ENCODE measurements at places on chromosomes 11 and 22.

GRCh38 chr11:28808771-28809170 is 700.6 kb downstream of the METTL15 start:
- DNase-seq: no peak

DNA sequence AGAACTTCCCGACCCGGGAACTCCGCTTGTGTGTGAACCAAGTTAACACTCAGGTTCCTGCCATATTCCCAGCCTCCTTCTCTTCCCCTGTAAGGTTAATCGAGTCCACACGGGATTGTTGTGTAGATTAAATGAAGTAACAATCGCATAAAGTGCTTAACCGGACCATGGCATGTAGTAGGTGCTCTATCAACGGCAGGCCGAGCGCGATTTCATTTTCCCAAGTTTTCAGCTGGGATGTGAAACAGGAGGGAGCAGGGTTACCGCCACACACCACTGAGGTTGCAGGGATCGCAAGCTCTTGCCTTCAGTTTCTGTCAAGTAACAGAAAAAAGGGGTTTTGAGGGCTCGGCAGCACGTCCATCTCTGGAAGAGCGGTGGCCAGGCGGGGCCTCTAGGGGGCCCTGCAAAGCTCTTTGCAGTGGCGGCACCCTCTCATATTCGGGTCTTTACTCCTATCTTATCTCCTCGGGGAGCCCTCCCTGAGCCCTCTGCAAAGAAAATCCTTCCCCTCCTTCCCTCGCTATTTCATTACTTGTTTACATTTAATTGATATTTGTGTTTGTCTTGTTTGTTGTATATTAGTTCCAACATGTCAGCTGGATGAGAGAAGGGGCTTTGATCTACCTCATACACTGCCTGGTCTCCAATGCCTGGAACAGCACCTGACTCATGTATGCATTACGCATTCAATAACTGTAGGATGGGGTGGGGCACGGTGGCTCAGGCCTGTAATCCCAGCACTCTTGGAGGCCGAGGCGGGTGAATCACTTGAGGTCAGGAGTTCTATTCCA is 816 bp upstream of the PLEKHA7 start:
- DNase-seq: no peak

- DNase-seq: no peak
Measured at GRCh38 chr11:5507933-5508305, 1.8 kb downstream of the UBQLN3 start.

- DNase-seq: no peak
Measured at GRCh38 chr11:36228689-36229088, 60.5 kb downstream of the COMMD9 start.

DNA sequence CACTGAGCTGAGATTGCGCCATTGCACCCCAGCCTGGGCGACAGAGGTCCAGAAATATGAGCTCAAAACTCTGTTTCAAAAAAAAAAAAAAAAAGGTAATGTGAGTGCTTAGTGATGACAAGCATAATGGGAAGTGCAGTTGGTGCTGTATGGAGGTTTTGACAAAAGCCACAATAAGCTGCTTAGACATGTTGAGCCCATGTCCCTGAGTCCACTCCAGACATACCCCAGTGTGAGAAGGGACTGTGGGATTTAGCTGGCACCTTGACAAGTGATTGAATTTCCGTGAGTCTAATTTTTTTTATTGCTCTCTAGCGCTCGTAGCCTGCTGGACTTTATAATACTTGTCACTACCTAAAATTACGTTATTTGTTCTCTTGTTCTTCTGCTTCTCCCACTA is 15.1 kb upstream of the LGR4 start:
- no peak for DNase-seq

- no peak for DNase-seq
Measured at GRCh38 chr22:49786976-49787706, 40.5 kb downstream of the BRD1 start.

DNA sequence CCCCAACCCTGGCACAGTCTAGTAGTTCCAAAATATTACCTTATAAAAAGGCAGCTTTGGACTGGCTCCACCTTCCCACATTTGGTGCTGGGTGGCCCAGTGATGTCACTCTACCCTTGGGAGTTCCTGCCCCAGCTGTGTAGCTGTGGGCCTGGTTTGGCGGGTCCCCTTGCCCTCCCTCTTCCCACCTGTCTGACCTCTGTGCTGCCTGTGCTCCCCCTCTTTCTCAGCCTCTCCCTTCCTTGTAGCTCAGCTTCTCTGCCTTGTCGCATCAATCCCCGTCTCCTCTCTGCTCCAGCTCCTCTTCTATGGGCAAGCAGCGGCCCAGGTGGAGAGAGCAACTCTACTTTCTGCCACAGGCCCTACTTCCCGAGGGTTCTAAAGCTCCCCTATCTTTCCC is 54.6 kb downstream of the CHRDL2 start:
- DNase-seq: no peak

- DNase-seq: no peak
Measured at GRCh38 chr11:30936491-30936890, 350.3 kb upstream of the MPPED2 start.

DNA sequence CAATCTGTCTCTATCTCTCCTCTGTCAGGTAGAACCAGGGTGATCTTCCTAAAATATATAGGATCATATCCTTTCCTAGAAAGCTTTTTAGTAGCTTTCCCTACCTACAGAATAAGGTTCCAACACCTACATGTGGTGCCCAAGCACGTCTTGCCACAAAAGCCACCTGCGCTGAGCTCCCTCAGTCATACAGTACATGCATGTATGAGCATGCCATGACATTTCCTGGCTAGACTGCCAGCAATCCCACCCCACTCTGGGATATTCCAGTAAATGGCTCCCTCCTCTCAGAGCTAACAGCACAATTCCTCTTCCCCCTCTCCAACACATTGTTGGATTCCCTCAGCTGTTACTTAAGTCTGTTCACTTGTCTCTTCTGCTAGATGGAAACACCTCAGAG is 398.0 kb downstream of the TENM4 start:
- no peak for DNase-seq

- DNase-seq: no peak
Measured at GRCh38 chr11:102734650-102735049, 9.9 kb upstream of the MMP8 start.

DNA sequence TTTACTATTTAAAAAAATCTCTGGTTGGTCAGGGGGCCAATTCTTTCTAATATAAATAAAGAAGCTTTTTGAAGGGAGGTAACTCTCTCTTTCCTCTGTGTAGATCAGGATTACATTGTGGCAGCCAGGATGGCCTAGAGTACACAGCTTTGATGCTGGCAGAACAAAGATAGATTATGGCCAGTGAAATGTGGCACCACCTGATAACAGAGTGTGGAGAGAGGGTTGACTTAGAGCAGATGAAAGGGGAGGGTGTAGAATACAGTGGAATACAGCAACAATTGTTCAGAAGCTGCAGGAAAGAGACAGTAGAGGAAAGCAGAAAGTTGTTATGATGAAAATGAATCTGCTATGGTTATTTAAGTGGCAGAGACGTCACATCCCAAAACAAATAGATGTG is 99.0 kb downstream of the FAR1 start:
- DNase-seq: no peak

DNA sequence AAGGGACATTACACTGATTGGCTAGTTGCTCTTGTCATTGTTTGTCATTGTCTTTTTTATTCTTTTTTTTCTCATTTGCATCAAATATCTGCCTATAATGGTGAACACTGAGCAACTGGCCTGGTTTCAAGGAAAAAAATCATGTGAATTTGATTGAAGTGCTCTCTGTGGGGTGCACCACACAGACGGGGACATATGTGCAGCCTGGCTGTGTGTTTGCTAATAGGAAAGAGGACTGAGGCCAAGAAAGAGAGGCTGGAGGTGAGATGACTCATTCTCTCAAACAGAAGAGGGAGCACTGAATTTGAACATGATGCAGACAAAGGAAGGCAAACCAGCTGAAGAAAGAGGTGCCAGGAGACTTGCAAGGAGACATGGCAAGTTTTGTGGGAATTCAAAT is 684.9 kb upstream of the CCDC90B start:
- DNase-seq: no peak

- no peak for DNase-seq
Measured at GRCh38 chr22:26614322-26614721, 3.5 kb downstream of the CRYBB1 start.

- DNase-seq: no peak
Measured at GRCh38 chr11:36023922-36024321, 80.1 kb downstream of the LDLRAD3 start.

- DNase-seq: no peak
Measured at GRCh38 chr11:34643846-34644245, 23.0 kb downstream of the EHF start.

GRCh38 chr11:116331381-116331780 is 441.4 kb downstream of the BUD13 start:
- no peak for DNase-seq

GRCh38 chr11:9692691-9693090 is 28.8 kb downstream of the SWAP70 start:
- DNase-seq: no peak

DNA sequence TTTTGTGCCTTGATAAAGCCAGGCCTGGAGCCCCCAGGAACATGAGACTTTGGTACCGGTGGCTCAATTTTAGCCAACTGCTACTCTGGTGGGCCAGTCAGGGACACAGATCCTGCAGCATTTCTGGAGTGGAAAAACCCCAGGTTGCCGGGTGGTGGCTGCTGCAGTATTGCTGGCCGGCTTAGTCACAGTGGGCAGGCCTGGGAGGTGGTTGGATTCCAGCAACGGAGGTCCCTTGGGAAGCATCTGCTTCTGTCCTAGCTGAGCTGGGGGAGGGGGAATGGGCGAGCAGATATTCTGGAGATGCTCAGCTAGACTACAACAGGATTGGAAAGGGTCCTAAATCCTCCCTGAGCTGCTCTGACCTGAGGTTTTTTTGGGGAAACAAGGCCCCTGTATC is 31.6 kb upstream of the ACCSL start:
- DNase-seq: no peak

DNA sequence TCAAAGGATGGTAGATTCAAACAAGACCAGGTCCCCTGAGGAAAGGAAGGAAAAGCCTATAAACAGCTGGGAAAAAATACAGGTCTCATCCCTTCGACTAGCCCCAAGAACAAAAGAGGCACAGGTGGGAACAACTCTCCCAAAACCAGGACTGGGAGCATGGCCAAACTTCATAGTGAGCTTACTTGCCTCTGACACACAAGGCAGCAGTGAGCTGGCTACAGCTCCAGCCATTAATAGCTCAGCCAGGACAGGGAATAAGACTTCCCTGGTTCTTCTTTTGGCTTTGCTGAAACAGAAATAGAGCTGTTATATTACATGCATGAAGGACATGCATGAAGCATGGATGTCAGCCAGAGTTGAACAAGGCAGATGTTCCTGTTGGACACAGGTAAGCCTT is at the start of gene OR10A2:
TSS of gene OR10A2 (plus strand) at position 97 of the 400 bp plus-strand sequence. CDS start 6,698 bp downstream, outside the sequence.
- DNase-seq: no peak

- DNase-seq: no peak
Measured at GRCh38 chr11:57597916-57598830, 688 bp downstream of the SERPING1 start.

- no peak for DNase-seq
Measured at GRCh38 chr11:112374486-112375140, 114.0 kb upstream of the PLET1 start.

GRCh38 chr22:19577422-19577966 is 53.3 kb upstream of the CLDN5 start:
- no peak for DNase-seq

- no peak for DNase-seq
Measured at GRCh38 chr11:17985517-17985916, 27.3 kb downstream of the SERGEF start.

GRCh38 chr11:91947215-91947820 is 277.3 kb upstream of the FAT3 start:
- no peak for DNase-seq
